ENCODE measurements at places on chromosomes 13 and 19.

- H3K4me1 ChIP-seq: no peaks in the 10 kb centered on the region
- no peaks in the 10 kb centered on the region for H3K27me3 ChIP-seq
- H3K36me3 ChIP-seq: peaks cover 9% of the 10 kb centered on the region
Observed at GRCh38 chr19:19470579-19470978, 44.8 kb downstream of the TSSK6 start.

GRCh38 chr13:56988543-56988942 lies 152.2 kb upstream of the PRR20A start:
- H3K4me3 ChIP-seq: no peak overlapping the region
- H3K27ac ChIP-seq: no peak overlapping the region
- no peaks in the 10 kb centered on the region for H3K36me3 ChIP-seq
- no peaks in the 10 kb centered on the region for H3K4me1 ChIP-seq

DNA sequence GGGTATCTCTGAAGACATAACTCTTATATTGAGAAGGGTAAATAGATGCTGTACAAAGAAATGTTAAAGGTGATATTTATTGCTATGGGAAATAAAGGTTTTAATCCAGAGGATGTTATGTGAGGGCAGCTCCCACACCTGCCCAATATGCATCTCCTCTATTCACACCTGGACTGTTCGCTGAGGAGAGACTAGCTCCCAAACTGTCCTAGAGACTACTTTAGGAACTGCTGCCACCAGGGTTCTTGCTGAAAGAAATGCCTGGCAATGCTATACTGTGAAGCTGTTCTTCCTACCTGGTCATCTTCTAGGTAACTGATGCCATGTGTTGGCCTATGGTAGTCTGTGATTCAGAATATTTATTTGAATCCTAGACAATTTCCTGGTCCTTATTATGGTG lies 1421.5 kb upstream of the SPRY2 start:
- H3K4me1 ChIP-seq: no peaks in the 10 kb centered on the region
- H3K27ac ChIP-seq: no peak overlapping the region
- DNase-seq: no peak
- no peaks in the 10 kb centered on the region for H3K27me3 ChIP-seq

DNA sequence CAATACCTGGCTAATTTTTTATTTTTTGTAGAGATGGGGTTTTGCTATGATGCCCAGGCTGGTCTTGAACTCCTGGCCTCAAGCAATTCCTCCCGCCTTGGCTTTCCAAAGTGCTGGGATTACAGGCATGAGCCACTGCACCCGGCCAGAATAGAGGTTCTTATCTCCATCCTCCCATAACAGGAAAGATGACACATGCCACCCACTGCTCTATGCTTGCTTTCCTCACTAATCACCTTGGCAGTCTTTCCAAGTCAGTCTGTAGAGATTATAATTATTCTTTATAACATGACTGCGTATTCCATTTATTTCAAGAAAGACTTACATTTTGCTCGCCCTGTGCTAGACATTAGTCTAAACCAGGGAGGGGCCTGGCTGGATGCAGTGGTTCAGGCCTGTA lies 6.7 kb downstream of the VAV1 start:
- H3K27ac ChIP-seq: peak overlapping the region; percentile 53
- H3K4me3 ChIP-seq: no peak overlapping the region
- peaks cover 46% of the 10 kb centered on the region for H3K4me1 ChIP-seq
- no peaks in the 10 kb centered on the region for H3K27me3 ChIP-seq

GRCh38 chr13:113398963-113399754 lies 35.2 kb upstream of the GRTP1 start:
- peaks cover 12% of the 10 kb centered on the region for H3K4me1 ChIP-seq
- peaks cover 77% of the 10 kb centered on the region for H3K27me3 ChIP-seq
- no peak overlapping the region for H3K4me3 ChIP-seq
- DNase-seq: no peak
- no peak overlapping the region for H3K27ac ChIP-seq

DNA sequence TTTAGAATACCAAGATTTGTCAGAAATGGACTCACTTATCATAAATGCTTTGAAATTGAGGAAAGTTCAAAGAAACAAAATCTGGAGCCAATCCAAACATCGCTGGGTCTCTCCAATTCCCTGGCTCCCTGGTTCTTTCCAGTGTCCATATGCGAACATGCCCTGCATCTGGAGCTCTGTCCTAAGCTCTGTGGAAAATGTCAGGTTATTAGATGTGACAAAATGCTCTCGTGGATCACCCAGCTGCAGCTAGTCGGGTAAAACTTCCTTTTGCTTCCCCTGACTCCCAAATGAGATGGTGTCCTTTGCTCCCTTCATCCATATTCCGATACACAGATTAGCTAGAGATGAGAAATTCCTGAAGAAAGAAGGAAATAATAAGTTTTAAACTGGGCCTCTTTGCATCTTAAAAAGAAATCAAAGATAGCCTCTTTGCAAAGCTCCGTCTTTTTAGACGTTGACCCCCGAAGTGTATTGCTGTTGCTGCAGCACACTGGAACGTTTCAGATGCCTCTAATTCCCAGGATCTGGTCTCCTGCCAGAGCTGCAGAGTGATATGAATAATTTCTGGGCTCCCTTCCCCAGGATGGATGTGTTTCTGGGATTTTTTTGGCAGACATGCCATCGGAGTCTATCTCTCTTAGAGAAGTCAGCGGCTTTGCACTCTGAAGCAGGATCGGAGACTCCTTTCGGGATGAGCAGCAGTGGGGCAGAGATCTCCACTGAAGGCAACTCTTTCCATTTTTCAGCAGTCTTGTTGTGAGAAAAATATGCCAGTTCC lies 102.9 kb downstream of the TEX26 start:
- peaks cover 11% of the 10 kb centered on the region for H3K4me1 ChIP-seq
- no peak overlapping the region for H3K27ac ChIP-seq
- H3K4me3 ChIP-seq: no peak overlapping the region
- no peaks in the 10 kb centered on the region for H3K36me3 ChIP-seq
- H3K27me3 ChIP-seq: peaks cover 63% of the 10 kb centered on the region
- DNase-seq: no peak

GRCh38 chr13:90746230-90746629 lies 601.3 kb upstream of the MIR17HG start:
- no peak for DNase-seq
- no peaks in the 10 kb centered on the region for H3K27me3 ChIP-seq
- no peak overlapping the region for H3K4me3 ChIP-seq
- H3K36me3 ChIP-seq: no peaks in the 10 kb centered on the region
- no peaks in the 10 kb centered on the region for H3K4me1 ChIP-seq

DNA sequence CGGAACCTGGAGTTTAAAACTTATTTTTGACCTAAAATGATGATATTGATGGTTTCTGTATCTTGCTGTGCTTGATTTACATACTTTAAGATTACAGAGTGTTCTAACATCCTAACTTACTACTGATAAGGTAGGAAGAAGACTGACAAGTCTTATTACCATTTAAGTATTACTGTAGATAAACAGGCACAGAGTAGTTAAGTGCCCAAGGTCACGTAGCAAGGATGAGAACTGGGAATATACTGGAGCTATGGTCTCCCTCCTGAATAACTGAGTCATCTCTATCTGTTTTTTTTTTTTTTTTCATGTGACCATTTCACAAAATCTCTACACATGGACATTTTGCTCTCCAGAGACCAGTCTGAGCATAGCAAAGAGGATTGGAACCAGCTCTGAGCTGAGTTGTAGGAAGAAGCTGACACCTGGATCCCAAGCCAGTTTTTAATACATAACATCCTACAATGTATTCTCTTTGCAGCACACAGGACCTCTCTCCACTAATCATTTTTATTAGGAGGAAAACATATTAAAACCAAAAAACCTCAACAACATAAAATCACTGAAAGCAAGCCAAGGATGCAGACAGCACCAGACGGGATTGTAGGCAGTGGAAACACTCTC lies 173.5 kb downstream of the DNAJC15 start:
- no peaks in the 10 kb centered on the region for H3K4me1 ChIP-seq
- H3K27me3 ChIP-seq: no peaks in the 10 kb centered on the region
- DNase-seq: no peak
- H3K36me3 ChIP-seq: no peaks in the 10 kb centered on the region
- H3K4me3 ChIP-seq: no peak overlapping the region
- H3K27ac ChIP-seq: no peak overlapping the region

DNA sequence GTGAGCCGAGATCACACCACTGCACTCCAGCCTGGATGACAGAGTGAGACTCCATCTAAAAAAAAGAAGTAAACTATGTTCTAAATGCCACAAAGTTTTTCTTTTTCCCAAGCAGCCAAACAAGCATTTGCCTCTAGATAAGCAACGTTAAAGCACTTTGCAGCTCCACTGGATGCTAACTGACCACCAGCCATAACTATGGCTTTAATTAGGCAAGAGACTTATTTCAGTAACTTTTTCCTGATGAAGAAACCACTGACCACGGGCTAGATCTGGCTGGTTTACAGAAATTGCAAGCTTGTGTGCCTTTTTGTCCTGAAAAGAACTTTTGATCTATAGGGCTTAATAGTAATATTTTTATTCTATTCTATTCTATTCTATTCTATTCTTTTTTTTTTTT lies 22.1 kb downstream of the CD70 start:
- no peak overlapping the region for H3K27ac ChIP-seq
- DNase-seq: no peak
- H3K4me1 ChIP-seq: no peaks in the 10 kb centered on the region
- H3K27me3 ChIP-seq: peaks cover 12% of the 10 kb centered on the region
- H3K36me3 ChIP-seq: no peaks in the 10 kb centered on the region

GRCh38 chr19:17097593-17098126 lies 22.1 kb downstream of the MYO9B start:
- H3K4me3 ChIP-seq: no peak overlapping the region
- H3K27me3 ChIP-seq: no peaks in the 10 kb centered on the region
- no peak for DNase-seq
- H3K27ac ChIP-seq: no peak overlapping the region
- no peaks in the 10 kb centered on the region for H3K4me1 ChIP-seq
- H3K36me3 ChIP-seq: peaks cover 8% of the 10 kb centered on the region

GRCh38 chr19:47529018-47529742 lies 14.3 kb upstream of the NAPA start:
- H3K36me3 ChIP-seq: no peaks in the 10 kb centered on the region
- H3K27me3 ChIP-seq: peaks cover 63% of the 10 kb centered on the region
- H3K27ac ChIP-seq: no peak overlapping the region
- H3K4me1 ChIP-seq: no peaks in the 10 kb centered on the region
- H3K4me3 ChIP-seq: no peak overlapping the region
- no peak for DNase-seq

GRCh38 chr13:30797847-30798535 lies 62.6 kb downstream of the ALOX5AP start:
- no peaks in the 10 kb centered on the region for H3K36me3 ChIP-seq
- H3K27me3 ChIP-seq: no peaks in the 10 kb centered on the region
- no peak overlapping the region for H3K27ac ChIP-seq

DNA sequence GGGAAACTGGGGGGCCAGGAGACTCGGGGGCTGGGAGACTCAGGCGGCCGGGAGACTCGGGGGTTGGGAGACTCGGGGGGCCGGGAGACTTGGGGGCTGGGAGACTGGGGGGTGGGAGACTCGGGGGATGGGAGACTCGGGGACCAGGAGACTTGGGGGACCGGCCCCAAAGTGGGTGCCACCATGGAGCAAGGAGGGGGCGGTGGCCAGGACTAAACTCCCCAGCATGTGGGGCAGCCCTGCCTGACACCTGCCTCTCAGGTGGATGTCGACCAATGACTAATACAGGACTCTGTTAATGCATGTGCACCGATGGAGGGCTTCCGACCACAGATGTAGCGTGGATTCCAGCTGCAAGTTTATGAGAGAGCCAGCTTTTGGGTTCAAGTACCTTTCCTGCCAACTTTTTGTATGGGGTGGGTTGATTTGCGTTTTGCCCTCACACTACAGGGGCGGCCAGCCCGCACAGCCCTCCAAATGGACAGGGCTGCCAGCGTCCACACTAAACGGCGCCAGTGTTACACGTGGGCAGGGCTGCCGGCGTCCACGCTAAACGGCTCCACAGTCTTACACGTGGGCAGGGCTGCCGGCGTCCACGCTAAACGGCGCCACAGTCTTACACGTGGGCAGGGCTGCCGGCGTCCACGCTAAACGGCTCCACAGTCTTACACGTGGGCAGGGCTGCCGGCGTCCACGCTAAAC lies 62.2 kb downstream of the RASA3 start:
- H3K36me3 ChIP-seq: 0 out of 2 replicates have a peak, but pooled peaks cover 7% of the 10 kb centered on the region
- DNase-seq: no peak
- no peak overlapping the region for H3K27ac ChIP-seq
- no peak overlapping the region for H3K4me3 ChIP-seq
- peaks cover 35% of the 10 kb centered on the region for H3K4me1 ChIP-seq
- H3K27me3 ChIP-seq: no peaks in the 10 kb centered on the region

DNA sequence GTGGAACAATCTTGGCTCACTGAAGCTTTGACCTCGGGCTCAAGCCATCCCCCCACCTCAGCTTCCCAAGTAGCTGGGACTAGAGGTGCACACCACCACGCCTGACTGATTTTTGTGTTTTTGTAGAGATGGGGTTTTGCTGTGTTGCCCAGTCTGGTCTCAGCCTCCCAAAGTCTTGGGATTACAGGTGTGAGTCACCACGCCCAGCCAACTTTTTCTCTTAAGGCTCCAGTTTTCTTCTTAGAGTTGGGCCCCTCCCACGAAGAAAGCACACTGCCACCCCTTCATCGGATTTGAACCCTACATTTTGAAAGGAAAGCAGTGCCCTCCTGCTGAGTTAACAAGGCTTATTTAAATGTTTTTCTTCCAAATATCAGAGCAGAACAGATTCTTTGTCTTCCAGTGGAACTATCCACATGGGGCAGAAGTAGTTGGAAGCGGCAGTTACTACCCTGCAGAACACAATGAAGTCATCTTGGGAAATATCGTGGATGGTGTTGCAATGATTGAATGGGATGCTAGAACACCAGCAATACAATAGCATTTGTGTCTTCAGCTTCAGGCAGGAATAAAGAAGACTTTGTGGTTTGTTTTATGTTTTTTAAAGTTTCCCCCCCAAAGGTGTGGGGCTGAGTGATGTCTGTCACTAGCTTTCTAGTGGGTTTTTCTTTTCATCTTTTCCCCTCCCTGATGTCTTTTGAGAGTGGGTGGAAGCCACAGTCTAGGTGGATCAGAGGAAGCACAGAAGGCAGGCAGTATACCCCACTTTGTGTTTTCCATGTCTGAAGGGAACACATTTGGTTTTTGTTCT lies 8.9 kb downstream of the ACTN4 start:
- no peak overlapping the region for H3K4me3 ChIP-seq
- no peak overlapping the region for H3K27ac ChIP-seq
- no peaks in the 10 kb centered on the region for H3K36me3 ChIP-seq
- H3K4me1 ChIP-seq: peaks cover 16% of the 10 kb centered on the region
- DNase-seq: no peak
- H3K27me3 ChIP-seq: no peaks in the 10 kb centered on the region

DNA sequence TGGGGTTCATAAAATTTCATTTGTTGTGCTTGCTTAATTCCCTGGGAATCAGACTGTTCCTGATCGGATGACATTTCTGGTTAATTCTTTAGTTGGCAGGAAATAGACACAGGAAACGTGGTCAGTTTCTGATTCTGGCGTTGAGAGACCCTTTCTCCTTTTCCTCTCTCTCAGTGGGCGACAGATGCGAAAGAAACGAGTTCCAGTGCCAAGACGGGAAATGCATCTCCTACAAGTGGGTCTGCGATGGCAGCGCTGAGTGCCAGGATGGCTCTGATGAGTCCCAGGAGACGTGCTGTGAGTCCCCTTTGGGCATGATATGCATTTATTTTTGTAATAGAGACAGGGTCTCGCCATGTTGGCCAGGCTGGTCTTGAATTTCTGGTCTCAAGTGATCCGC lies 10.8 kb downstream of the LDLR start:
- H3K27ac ChIP-seq: no peak overlapping the region
- no peaks in the 10 kb centered on the region for H3K27me3 ChIP-seq
- peaks cover 16% of the 10 kb centered on the region for H3K4me1 ChIP-seq
